Fibroblast of lung (primary cell): ENCODE measurements at places on chromosomes 7 and 10. TPM values are rescaled to one million over a fixed set of nuclear protein-coding genes. Genes with fewer than 3 reads are reported as not detected.
A peak's percentile ranks its signal among the peaks of the same experiment; 100 is the strongest.

- no peaks in the 10 kb centered on the region for H3K27me3 ChIP-seq
- peaks cover 6% of the 10 kb centered on the region for H3K4me1 ChIP-seq
- no peak for DNase-seq
- no peaks in the 10 kb centered on the region for H3K36me3 ChIP-seq
These were observed 118.8 kb downstream of the JAZF1 start for GRCh38 chr7:28061824-28062196.

DNA sequence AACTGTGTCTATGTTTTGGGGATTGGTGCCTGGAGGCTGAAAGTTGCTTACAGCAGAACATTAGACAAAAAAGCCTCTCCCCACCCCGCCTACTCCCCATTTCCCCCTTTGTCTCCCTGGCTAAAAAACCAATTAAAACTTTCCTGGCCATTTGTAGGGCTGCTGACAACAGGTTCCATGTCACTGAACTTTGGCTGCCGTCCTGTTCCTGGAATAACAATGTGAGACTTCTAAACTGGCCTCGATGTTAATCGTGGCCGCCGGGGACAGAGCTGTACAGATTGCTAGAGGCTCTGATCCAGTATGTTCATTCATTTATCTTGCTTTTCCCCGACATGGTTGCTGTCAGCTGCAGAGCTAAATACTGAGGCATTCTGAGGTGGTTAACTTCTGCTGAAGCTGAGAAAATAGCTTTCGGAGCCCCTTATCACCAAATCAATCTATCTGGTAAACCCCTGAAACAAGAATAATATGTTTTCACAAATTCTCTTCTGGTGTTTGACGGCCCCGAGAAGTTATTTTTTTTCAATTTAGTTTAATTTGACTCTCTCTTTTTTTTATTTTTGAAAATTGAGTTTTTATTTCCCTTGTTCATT, 271.6 kb downstream of the GFRA1 start:
- H3K27ac ChIP-seq: no peak overlapping the region
- no peaks in the 10 kb centered on the region for H3K27me3 ChIP-seq
- H3K36me3 ChIP-seq: no peaks in the 10 kb centered on the region
- no peak overlapping the region for H3K4me3 ChIP-seq
- no peak for DNase-seq
- H3K4me1 ChIP-seq: no peaks in the 10 kb centered on the region

The SLC13A4 gene
- 0.26 and 0.50 TPM in 2 replicates for total RNA-seq

GRCh38 chr10:131725581-131726069, 175.2 kb upstream of the PPP2R2D start:
- no peaks in the 10 kb centered on the region for H3K36me3 ChIP-seq
- no peaks in the 10 kb centered on the region for H3K27me3 ChIP-seq
- no peak for DNase-seq

The PRR15 gene
- total RNA-seq: 0.51 TPM in 1 of 2 replicates, not detected in the other

DNA sequence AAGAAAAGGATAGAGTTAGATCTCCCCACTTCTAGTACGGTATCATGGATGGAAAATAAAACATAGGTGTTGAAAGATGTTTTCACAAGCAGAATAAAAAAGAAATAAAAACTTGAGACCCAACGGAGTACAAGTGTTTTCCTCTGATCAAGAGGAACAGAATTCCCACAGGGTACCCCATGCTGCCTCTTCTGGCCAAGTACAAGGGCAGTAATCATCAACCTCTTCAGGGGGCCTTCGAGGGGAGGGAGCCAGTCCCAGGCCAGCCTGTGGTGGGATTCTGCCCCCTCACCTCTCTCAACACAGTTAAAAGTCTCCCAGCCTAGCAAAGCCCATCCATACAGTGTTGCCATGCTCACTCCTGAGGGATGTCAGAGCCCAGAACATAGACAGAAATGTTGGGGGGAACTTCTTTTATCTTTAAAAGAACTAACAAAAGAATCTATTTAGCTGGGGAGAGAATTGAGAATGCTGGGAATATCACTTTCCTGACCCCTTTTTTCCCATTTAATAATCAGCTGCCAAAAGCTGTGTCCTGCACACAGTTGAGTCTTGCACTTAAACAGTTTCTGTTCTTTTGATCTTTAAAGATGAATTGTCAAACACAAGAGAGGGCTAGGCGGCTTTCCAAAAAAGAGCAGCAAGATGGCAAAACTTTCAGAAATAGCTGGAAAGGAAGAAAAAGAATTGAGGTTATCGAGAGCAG, 101.7 kb downstream of the PTN start:
- H3K4me1 ChIP-seq: no peaks in the 10 kb centered on the region
- no peaks in the 10 kb centered on the region for H3K36me3 ChIP-seq
- no peak overlapping the region for H3K4me3 ChIP-seq
- no peaks in the 10 kb centered on the region for H3K27me3 ChIP-seq
- DNase-seq: no peak
- H3K27ac ChIP-seq: no peak overlapping the region

DNA sequence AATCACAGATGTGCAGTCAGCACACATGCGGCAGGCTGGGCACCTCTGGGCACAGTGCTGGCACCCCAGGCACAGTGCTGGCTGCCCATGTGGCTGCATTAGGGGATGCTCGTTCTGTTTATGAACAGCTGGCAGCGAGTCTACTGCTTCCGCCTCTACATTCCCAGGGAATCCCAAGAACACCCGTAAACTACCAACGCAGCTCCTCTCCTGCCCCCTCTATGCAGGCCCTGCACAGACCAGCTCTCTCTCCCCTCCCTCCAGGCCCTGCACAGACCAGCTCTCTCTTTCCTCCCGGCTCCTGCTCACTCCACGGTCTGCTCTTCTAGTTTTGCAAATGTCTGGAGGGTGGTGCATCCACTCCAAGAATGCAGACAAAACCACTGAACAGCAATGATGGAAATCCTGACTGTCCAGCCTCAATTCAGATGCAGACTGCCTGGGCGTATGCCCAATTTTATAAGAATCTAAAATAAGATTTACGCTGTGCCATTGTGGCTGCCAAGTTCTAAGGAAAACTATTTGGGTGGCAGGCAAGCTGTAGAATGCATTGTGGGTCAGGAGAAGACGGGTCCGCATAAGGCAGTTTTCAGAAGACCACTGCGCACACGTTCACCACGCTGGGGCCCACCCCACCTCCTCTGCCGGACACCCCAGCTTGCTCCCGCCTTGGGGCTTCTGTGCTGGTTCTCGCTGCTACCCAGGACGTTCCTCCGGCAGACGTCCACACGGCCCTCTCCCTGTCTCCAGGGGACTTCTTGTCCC, 234.6 kb downstream of the ZMYND11 start:
- H3K27me3 ChIP-seq: no peaks in the 10 kb centered on the region
- no peak overlapping the region for H3K4me3 ChIP-seq
- peaks cover 9% of the 10 kb centered on the region for H3K36me3 ChIP-seq

The NPY4R2 gene
- not detected in 2 replicates for total RNA-seq

The FAM20C gene
- 52.9 and 70.7 TPM in 2 replicates for total RNA-seq

- H3K27me3 ChIP-seq: no peaks in the 10 kb centered on the region
- no peak overlapping the region for H3K27ac ChIP-seq
- H3K36me3 ChIP-seq: peaks cover 13% of the 10 kb centered on the region
- H3K4me1 ChIP-seq: peaks cover 5% of the 10 kb centered on the region
- peak overlapping the region; percentile 95 for H3K4me3 ChIP-seq
These were observed 2.0 kb downstream of the DBNL start for GRCh38 chr7:44046321-44047061.

DNA sequence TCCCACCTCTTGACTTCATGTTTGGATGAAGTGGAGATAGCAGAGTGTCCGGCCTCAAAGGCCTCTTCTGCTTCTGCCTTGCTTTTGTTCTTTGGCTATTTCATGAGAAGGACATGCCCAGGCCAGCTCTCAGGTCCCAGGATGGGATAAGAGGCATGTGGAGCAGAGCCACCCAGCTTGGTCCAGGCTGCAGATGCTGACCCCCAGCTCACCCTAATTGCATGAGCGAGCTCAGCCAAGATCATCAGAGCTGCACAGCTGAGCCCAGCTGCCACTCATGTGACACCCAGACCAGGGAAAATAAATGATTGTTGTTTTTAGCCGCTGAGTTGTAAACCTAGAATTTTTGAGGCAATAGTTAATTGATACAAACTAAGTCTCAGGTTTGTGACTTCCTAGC, 230.0 kb downstream of the PHF14 start:
- peak; percentile 24 for DNase-seq
- no peaks in the 10 kb centered on the region for H3K36me3 ChIP-seq
- no peak overlapping the region for H3K27ac ChIP-seq
- H3K4me3 ChIP-seq: no peak overlapping the region
- no peaks in the 10 kb centered on the region for H3K4me1 ChIP-seq
- H3K27me3 ChIP-seq: no peaks in the 10 kb centered on the region

The CBLL1 gene
- 17.5 and 21.1 TPM in 2 replicates for total RNA-seq

The HKDC1 gene
- 1.8 and 2.1 TPM in 2 replicates for total RNA-seq

DNA sequence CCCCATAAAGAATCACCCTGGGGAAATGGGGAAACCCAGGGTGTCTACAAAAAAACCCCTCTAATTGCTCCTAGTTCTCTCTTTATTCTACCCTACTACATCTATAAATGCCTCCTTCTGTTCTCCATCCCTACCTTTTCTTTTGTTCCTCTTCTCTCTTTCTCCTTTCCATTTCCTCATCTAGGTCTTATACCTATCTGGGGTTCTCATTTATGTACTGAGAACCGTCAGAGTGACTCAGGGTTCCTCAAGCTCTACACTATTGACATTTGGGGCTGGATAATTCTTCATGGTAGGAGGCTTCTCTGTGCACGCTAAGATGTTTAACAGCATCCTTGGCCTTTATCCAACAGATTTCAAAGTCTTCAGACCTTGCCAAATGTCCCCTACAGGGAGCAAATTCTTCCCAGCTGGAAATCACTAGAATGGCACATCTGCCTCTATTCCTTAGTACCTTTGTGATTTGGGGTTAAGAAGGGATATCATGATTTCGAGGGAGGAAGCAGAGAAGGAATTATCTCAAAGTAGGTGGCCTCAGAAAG, 137.4 kb upstream of the PTN start:
- H3K27me3 ChIP-seq: no peaks in the 10 kb centered on the region
- no peak for DNase-seq
- H3K4me1 ChIP-seq: no peaks in the 10 kb centered on the region
- no peak overlapping the region for H3K27ac ChIP-seq
- no peak overlapping the region for H3K4me3 ChIP-seq
- no peaks in the 10 kb centered on the region for H3K36me3 ChIP-seq

- H3K36me3 ChIP-seq: no peaks in the 10 kb centered on the region
- DNase-seq: no peak
- H3K27ac ChIP-seq: no peak overlapping the region
- H3K4me1 ChIP-seq: no peaks in the 10 kb centered on the region
- no peak overlapping the region for H3K4me3 ChIP-seq
These were observed 86.2 kb upstream of the FZD8 start for GRCh38 chr10:35728341-35728740.

- peaks cover 6% of the 10 kb centered on the region for H3K4me1 ChIP-seq
- peak; percentile 80 for DNase-seq
- H3K27me3 ChIP-seq: no peaks in the 10 kb centered on the region
- H3K36me3 ChIP-seq: no peaks in the 10 kb centered on the region
- no peak overlapping the region for H3K4me3 ChIP-seq
These were observed 14.4 kb downstream of the TAS2R41 start for GRCh38 chr7:143492043-143492471.

The NPTX2 gene
- under 0.01 and 0.26 TPM in 2 replicates for total RNA-seq

DNA sequence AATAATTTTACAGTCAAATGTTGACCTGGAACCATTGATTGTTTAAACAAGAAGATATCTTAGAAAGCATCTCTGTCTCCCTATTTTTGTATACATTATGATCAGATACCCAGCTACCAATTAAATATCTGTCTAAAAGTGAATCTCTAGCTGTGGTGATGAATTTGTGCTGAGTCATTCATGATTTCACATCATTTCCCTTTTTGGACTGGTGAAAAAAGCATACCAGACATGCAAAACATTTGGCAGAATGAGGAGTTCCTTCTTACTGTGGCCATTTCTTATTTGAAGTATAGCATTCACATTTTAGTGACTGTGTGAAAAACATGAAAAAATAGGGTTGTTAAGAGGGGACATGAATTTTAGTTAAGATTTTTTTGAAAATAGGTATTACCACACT, 98.0 kb upstream of the GATA3 start:
- no peaks in the 10 kb centered on the region for H3K36me3 ChIP-seq
- H3K4me1 ChIP-seq: no peaks in the 10 kb centered on the region
- H3K27ac ChIP-seq: peak overlapping the region; percentile 14

- H3K4me3 ChIP-seq: no peak overlapping the region
- H3K27me3 ChIP-seq: no peaks in the 10 kb centered on the region
- DNase-seq: no peak
- no peaks in the 10 kb centered on the region for H3K36me3 ChIP-seq
These were observed 185.2 kb downstream of the SKIDA1 start for GRCh38 chr10:21340331-21340730.

The UNC5B gene
- 36.0 and 60.8 TPM in 2 replicates for total RNA-seq

GRCh38 chr7:96205665-96206064, 116.2 kb downstream of the SLC25A13 start:
- H3K4me1 ChIP-seq: no peaks in the 10 kb centered on the region
- no peaks in the 10 kb centered on the region for H3K27me3 ChIP-seq
- no peak overlapping the region for H3K27ac ChIP-seq
- no peaks in the 10 kb centered on the region for H3K36me3 ChIP-seq
- no peak overlapping the region for H3K4me3 ChIP-seq

GRCh38 chr7:106327538-106328481, 43.0 kb upstream of the NAMPT start:
- no peaks in the 10 kb centered on the region for H3K27me3 ChIP-seq
- no peak for DNase-seq
- H3K4me3 ChIP-seq: no peak overlapping the region
- H3K4me1 ChIP-seq: peaks cover 4% of the 10 kb centered on the region

DNA sequence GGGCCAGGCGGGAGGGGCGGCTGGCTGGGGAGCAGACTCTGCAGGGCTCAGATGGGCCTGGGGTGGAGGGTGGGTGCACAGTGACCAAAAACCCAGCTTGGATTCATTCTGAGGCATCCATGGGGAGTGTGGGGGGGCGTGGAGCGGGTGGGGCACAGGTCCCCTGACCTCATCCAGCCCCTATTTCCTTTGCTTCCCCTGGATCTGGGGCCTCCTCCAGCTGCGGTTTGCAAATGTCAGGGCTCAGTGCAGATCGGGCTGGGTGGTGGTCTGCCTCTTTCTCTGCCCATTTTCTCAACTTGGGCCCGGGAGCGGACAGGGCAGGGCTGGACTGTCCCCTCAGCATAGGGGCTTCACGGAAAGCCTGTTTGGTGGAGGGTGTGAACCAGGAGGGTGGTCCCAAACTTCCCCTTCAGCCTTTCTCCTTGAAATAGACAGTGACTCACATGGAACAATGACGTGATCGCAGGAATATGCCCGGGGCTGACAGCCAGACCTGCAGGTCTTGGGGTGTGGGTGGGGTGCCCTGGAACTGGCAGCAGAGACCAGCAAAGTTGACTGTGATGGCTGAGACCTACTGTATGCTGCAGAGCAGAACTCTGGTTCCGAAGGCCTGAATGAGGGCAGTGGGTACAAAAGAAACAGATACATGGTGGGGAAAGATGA, 72.9 kb upstream of the PODXL start:
- no peak overlapping the region for H3K4me3 ChIP-seq
- H3K27ac ChIP-seq: no peak overlapping the region
- peaks cover 8% of the 10 kb centered on the region for H3K4me1 ChIP-seq
- peak; percentile 83 for DNase-seq
- no peaks in the 10 kb centered on the region for H3K36me3 ChIP-seq
- no peaks in the 10 kb centered on the region for H3K27me3 ChIP-seq

The TAS2R41 gene
- total RNA-seq: not detected in 2 replicates
